Fibroblast of lung (primary cell): ENCODE measurements at places on chromosomes 6 and 20. TPM values are rescaled to one million over a fixed set of nuclear protein-coding genes. Genes with fewer than 3 reads are reported as not detected.

The SCGN gene
- not detected in 2 replicates for total RNA-seq

DNA sequence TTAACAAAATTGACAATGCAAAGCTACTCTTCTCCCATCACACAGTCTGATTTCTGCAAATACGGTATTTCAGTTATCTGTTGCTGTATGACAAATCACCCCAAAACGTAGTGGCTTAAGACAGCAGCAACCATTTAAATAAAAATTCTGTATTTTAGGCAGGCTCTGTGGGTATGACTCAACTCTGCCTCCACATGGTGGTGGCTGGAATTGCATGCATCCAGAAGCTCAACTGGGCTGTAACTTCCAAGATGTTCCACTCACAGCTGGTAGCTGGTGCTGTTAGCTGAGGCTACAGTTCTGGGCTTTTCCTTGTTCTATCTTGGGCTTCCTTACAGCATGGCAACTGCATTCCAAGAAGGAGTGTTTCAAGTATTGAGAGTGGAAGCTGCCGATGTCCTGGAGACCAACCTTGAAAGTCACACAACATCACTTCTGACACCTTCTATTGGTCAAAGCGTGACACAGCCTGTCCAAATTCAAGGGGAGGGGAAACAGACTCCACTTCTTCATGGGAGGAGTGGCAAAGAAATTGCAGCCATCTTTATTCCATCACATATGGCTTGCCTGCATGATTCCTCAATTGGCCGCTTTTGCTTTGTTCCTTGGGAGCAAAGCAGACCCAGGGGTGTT, 39.7 kb upstream of the TULP1 start:
- DNase-seq = peak; percentile 57
- no peaks in the 10 kb centered on the region for H3K27me3 ChIP-seq
- H3K36me3 ChIP-seq = no peaks in the 10 kb centered on the region

DNA sequence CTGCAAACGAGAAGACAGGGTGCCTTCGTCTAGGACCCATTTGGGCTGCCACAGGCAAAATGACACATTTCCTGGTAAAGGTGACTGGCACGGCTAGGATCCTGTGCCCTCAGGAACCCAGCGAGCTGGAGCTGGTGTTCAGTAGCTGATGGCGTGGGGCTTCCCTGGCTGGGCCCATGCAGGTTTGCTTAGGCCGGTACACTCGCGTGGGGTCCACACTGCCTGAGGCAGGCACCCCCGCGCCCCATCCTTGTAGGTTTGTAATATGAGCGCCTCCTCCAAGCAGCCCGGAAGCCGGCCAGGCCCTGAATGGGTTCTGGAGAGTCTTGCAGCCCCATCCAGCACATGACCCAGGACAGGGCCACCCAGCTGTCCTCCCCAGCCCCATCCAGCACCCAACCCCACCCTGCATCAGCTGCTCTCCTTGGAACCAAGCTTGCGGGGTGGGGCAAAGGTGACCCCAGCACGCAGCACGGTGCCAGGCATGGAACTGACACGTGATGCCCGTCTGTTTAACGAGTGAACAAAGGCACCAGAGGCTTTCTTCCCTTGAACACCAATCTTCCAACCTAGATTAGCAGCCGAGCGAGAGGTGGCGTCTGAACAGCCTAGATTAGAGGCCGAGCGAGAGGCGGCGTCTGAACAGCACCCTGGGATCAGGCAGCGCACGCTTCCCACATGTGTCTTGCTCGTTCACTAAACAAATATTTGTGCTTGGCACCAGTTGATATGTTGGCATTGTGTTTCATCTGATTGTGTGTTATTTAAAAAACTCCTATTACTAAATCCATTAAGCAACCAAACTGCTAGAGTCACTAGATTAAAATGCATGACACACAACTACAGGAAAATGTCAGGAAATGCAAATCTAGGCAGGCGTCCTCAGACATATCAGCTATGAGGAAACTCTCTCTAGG, 112.1 kb downstream of the DLL1 start:
- H3K4me3 ChIP-seq = no peak overlapping the region
- H3K36me3 ChIP-seq = no peaks in the 10 kb centered on the region
- peak; percentile 80 for DNase-seq
- no peaks in the 10 kb centered on the region for H3K27me3 ChIP-seq

DNA sequence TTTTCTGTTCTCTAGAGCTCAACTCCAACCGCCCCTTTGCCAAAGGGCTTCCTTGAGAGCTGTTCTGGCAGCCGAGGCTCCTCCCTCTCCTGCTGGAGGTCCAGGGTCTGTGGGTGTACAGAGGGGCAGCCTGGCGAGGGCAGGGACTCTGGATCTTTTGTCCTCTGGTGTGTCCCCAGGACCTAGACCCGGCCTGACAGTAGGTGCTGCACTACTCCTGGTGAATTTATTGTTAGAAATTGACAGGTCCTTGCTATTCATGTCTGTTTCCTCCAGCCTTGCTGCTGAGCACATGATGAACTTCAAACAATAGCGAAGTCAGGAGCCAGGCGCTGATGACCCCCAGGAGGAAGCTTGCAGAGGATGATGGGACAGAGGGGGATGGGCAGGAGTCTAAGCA, 234.7 kb upstream of the SULF2 start:
- no peaks in the 10 kb centered on the region for H3K36me3 ChIP-seq
- H3K27ac ChIP-seq = no peak overlapping the region
- H3K27me3 ChIP-seq = no peaks in the 10 kb centered on the region
- no peak overlapping the region for H3K4me3 ChIP-seq
- no peaks in the 10 kb centered on the region for H3K4me1 ChIP-seq

- H3K27me3 ChIP-seq = no peaks in the 10 kb centered on the region
- H3K4me3 ChIP-seq = no peak overlapping the region
- no peak overlapping the region for H3K27ac ChIP-seq
- DNase-seq = peak; percentile 56
Measured at GRCh38 chr20:6026051-6026450, 27.8 kb downstream of the LRRN4 start.

The GGTLC1 gene
- total RNA-seq = not detected in 2 replicates

- H3K36me3 ChIP-seq = no peaks in the 10 kb centered on the region
- no peaks in the 10 kb centered on the region for H3K27me3 ChIP-seq
- no peaks in the 10 kb centered on the region for H3K4me1 ChIP-seq
Measured at GRCh38 chr6:10033223-10033829, 381.5 kb downstream of the TFAP2A start.

DNA sequence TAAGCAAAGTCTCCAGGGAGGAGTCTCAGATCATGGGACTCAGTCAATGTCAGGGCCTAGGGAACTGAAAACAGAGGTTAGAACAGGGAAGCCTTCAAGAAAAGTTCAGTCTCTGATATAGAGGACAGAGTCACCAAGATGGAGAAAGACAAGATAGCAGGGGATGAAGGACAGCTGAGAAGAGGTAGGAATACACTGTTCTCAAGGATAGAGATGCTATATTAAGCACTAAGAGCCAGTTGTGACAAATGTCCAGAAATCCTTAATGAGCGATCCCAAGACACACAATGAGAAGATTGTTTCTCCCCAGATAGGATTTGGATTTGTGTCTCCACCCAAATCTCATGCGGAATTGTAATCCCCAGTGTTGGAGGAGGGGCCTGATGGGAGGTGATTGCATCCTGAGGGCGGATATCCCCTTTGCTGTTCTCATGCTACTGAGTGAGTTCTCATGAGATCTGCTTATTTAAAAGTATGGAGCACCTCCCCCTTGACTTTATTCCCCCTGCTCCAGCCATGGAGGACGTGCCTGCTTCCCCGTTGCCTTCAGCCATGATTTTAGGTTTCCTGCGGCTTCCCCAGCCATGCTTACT, 168.2 kb downstream of the AKAP7 start:
- no peaks in the 10 kb centered on the region for H3K36me3 ChIP-seq
- H3K4me1 ChIP-seq = no peaks in the 10 kb centered on the region
- peaks cover 2% of the 10 kb centered on the region for H3K27me3 ChIP-seq
- H3K27ac ChIP-seq = no peak overlapping the region
- H3K4me3 ChIP-seq = no peak overlapping the region

The HLA-DQB1 gene
- total RNA-seq = not detected in 2 replicates

DNA sequence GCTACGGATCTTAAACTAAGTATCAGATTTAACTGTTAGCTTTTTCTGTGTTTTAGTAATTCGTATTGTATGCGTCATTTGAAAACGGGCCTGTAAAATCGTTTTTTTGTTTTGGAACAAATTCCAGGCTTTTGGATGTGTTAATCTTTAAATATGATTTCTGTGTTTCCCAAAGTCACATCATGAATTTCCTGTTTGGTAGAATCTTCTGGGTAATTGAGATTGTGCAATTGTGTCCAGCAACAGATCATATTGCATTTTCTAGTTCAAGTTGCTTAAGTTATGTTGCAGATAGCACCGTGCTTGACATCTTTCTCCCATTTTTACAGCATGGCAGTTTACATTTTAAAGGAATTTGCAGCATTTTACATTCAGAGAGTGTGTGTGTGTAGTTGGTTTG, 1.9 kb downstream of the MAPK14 start:
- H3K4me1 ChIP-seq = peaks cover 10% of the 10 kb centered on the region
- peak overlapping the region; percentile 84 for H3K27ac ChIP-seq
- peak overlapping the region; percentile 100 for H3K4me3 ChIP-seq
- DNase-seq = peak; percentile 91
- H3K27me3 ChIP-seq = no peaks in the 10 kb centered on the region

- no peak overlapping the region for H3K4me3 ChIP-seq
- no peak overlapping the region for H3K27ac ChIP-seq
- H3K4me1 ChIP-seq = no peaks in the 10 kb centered on the region
- H3K36me3 ChIP-seq = no peaks in the 10 kb centered on the region
- H3K27me3 ChIP-seq = no peaks in the 10 kb centered on the region
- no peak for DNase-seq
Measured at GRCh38 chr6:20939161-20939775, 405.0 kb downstream of the CDKAL1 start.

DNA sequence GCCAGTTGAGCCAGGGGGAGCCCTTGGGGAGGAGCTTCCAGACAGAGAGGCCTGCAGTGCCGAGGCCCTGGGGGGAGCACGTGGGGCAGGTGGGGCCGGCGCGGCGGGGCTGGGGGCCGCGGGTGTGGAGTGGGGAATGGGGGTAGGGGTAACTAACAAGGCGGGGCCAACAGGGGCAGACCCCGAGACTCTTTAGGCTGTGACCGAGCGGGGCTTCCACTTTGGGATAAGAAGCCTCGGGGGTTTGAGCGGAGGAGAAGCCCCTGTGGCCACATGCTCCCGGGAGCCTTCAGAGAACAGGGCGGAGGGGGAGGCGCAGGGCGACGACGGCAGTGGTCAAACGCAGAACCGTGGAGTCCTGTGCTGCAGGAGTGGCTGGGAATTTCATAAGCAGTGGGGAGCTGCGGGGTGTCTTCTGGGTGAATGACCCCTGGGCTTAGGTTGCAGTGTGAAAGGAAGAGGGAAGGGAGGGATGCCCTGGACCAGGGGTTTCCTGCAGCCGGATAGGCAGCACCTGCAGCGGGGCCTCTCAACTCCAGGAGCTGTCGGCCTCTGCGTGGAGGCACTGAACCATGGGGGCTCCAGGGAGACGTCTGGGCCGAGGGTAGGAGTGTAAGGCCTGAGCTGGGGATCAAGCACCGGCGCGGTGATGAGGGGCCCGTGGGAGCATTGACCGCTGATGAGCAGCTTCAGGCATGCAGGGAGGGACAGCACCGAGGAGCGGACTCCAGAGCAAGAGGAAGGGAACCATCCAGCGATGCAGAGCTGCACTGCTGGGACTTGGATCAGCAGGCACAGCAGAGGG, 121.0 kb downstream of the SYNDIG1 start:
- H3K36me3 ChIP-seq = no peaks in the 10 kb centered on the region
- no peaks in the 10 kb centered on the region for H3K27me3 ChIP-seq
- no peak for DNase-seq
- H3K4me3 ChIP-seq = no peak overlapping the region
- no peak overlapping the region for H3K27ac ChIP-seq
- H3K4me1 ChIP-seq = no peaks in the 10 kb centered on the region

GRCh38 chr6:11353921-11354389, 121.5 kb upstream of the NEDD9 start:
- no peak overlapping the region for H3K27ac ChIP-seq
- no peaks in the 10 kb centered on the region for H3K36me3 ChIP-seq
- no peaks in the 10 kb centered on the region for H3K27me3 ChIP-seq

The GTSF1L gene
- total RNA-seq = not detected in 2 replicates

The HLA-DMA gene
- 9.8 and 12.1 TPM in 2 replicates for total RNA-seq

The BAG2 gene
- total RNA-seq = 22.1 and 31.5 TPM in 2 replicates

- H3K27ac ChIP-seq = no peak overlapping the region
- no peaks in the 10 kb centered on the region for H3K36me3 ChIP-seq
- H3K27me3 ChIP-seq = no peaks in the 10 kb centered on the region
- H3K4me3 ChIP-seq = no peak overlapping the region
- peak; percentile 14 for DNase-seq
Measured at GRCh38 chr6:31204751-31205145, 34.3 kb upstream of the POU5F1 start.

The HS3ST5 gene
- total RNA-seq = under 0.01 TPM in 1 of 2 replicates, not detected in the other

The CD83 gene
- total RNA-seq = 1.3 and 5.0 TPM in 2 replicates

The RHAG gene
- total RNA-seq = not detected in 2 replicates

- no peaks in the 10 kb centered on the region for H3K4me1 ChIP-seq
- no peaks in the 10 kb centered on the region for H3K36me3 ChIP-seq
- H3K4me3 ChIP-seq = no peak overlapping the region
- H3K27me3 ChIP-seq = no peaks in the 10 kb centered on the region
- no peak overlapping the region for H3K27ac ChIP-seq
Measured at GRCh38 chr6:19413323-19413722, 423.8 kb upstream of the ID4 start.

GRCh38 chr6:15827496-15828255, 164.8 kb upstream of the DTNBP1 start:
- H3K4me1 ChIP-seq = no peaks in the 10 kb centered on the region
- H3K4me3 ChIP-seq = no peak overlapping the region
- no peak overlapping the region for H3K27ac ChIP-seq
- no peaks in the 10 kb centered on the region for H3K27me3 ChIP-seq

- H3K36me3 ChIP-seq = no peaks in the 10 kb centered on the region
- DNase-seq = no peak
- H3K27me3 ChIP-seq = no peaks in the 10 kb centered on the region
- no peaks in the 10 kb centered on the region for H3K4me1 ChIP-seq
- no peak overlapping the region for H3K4me3 ChIP-seq
Measured at GRCh38 chr6:37850260-37850659, 30.7 kb downstream of the ZFAND3 start.

DNA sequence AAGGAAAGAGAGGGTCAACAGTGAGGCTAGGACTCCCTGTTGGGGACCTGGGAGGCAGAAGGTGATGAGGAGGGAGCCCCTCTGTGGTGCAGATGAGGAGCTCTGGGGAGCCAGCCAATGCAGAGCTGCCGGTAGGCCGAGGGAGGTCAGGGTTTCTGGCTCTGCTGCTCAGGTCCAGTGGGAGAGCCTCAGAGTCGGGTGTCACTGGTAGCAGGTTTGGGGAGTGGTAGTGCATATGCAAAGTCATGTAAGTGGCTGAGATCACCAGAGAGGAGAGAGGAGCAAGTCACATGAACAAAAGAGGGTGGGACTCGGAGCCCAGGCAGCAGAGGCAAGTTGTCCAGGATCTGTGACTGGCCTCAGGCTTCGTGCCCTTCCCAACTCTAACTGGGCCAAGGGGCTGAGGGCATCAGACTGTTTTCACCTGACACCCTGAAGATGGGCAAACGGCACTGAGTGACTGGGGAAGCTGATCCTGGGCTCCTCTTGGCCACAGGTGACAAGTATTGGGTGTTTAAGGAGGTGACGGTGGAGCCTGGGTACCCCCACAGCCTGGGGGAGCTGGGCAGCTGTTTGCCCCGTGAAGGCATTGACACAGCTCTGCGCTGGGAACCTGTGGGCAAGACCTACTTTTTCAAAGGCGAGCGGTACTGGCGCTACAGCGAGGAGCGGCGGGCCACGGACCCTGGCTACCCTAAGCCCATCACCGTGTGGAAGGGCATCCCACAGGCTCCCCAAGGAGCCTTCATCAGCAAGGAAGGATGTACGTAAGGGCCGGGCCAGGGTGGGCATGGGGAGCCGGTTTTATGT, 6.6 kb downstream of the MMP24OS start:
- DNase-seq = no peak
- no peaks in the 10 kb centered on the region for H3K27me3 ChIP-seq
- H3K27ac ChIP-seq = no peak overlapping the region
- H3K4me3 ChIP-seq = no peak overlapping the region
- peaks cover 3% of the 10 kb centered on the region for H3K4me1 ChIP-seq
- peaks cover 14% of the 10 kb centered on the region for H3K36me3 ChIP-seq
